ENCODE measurements at places on chromosomes 1 and 21.

- no peak for DNase-seq
Measured at GRCh38 chr1:234774971-234775370, 165.0 kb upstream of the IRF2BP2 start.

DNA sequence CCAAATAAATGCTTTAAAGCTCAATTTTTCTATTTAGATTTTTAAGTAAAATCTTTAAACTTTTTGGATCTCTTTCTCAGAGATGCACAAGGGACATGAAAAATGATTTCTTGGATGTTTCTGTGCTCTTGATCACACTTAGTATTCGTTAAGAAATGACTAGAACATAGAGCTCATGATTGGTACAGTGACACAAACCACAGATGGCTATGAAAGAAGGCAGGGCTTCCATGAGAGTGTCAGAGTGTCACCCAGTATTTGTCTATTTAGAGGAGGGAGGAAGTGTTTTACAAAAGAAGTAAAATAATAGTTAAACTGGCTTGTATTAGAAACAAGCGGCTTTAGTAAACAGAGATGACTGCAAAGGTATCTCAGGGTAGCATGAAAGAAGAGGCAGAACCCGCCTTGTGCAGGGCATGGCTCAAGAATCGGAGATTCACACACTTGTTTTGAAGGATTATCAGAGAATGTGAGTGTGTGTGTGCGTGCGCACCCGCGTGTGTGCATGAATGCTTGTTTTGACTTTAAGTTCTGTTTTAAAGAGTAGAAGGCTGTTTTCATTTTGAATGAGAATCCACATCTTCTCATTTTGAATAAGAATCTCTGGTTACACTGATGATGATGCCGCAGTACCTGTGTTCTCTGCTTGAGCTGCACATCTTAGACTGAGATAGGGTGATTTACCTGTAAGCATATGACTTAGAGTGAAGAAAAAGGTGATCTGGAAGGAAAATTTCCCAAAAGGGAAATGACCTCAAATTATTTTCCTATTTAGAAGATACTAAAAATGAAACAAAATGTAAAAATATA lies 82.1 kb downstream of the VPS26C start:
- DNase-seq, result no peak

GRCh38 chr1:2457444-2457843 lies 18.6 kb upstream of the PLCH2 start:
- DNase-seq, result no peak

DNA sequence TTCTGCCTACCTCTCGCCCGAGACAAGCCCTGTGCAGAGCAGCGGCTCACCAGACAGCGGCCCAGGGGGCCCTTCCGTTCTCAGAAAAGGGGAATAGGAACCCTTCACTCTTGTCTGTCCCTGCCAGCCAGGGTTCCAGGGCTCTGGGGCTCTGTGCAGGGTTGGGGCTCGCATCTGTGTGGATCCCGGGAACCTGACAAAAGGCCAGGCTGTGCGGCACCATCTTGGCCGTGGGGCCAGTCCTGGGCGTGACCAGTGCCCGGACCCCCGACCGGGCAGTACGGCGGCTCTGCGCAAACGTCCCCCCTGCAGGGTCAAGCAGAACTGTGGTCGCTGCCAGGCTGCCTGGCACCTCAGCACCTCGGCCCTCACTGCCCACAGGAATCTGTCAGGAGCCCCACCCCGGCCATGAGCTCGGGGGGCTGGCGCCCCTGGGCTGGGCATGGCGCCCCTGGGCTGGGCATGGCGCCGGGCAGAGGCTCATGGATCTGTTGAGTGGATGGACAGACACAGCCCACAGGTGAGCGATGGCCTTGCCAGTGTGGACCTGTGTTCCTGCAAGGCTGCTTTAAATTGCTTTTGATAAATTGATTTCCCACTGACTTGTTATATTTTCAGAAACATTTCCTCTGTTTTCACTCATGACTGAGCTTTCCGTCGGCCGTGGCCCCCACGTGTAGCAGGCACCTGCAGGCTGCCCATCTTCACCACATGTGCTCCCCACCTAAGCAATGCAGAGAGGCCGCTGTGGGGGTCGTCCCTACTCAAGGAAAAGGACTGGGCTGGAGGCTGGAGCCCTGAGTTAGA lies 59.0 kb downstream of the SLX9 start:
- DNase-seq, result no peak

Data from stimulated activated naive CD8-positive, alpha-beta T cell treated with anti-CD3 and anti-CD28 coated beads, Interleukin-15, Interleukin-2, amounts not matched to agents 100 U/mL and 50 U/mL, for 24 hours (primary cell).